ENCODE measurements at places on chromosomes 12 and 14. TPM values are rescaled to one million over a fixed set of nuclear protein-coding genes. Genes with fewer than 3 reads are reported as not detected.

DNA sequence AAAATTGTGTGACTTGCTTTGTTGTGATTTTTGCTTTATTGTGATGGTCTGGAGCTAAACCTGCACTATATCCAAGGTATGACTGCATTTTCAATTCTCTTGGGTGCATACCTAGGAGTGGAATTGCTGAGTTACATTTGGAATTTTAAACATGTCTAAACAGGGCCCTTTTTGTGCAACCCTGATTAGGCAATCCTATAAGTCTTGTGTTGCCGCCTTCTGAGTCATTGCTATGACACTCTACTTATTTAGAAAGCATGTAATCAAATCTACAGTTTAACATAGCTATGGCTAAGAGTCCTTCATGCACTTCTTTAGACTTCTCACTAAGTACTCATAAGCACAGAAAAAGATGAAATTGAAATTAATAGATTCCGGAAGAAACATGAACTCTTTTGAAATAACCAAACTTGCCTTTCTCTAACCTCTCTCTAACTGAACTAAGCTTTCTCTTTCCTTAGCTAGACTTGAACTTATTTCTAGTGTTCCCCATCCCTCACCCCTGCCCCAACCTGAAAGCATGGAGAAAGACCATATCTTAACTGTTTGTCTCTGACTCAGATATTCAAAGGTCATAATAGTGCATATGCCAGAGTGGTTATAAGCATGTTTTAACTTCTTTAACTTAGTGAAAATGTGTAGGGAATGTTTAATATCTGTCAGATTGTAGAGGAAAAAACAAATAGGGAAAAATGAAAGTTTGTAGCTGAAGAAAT lies 203.0 kb downstream of the SNAPC1 start:
- no peak for DNase-seq

GRCh38 chr12:102629262-102629888 lies 149.0 kb upstream of the IGF1 start:
- no peak for DNase-seq

GRCh38 chr12:66187821-66188220 lies 1.2 kb upstream of the IRAK3 start:
- no peak for DNase-seq

- DNase-seq: no peak
Observed at GRCh38 chr12:129635021-129635685, 268.7 kb downstream of the TMEM132D start.

DNA sequence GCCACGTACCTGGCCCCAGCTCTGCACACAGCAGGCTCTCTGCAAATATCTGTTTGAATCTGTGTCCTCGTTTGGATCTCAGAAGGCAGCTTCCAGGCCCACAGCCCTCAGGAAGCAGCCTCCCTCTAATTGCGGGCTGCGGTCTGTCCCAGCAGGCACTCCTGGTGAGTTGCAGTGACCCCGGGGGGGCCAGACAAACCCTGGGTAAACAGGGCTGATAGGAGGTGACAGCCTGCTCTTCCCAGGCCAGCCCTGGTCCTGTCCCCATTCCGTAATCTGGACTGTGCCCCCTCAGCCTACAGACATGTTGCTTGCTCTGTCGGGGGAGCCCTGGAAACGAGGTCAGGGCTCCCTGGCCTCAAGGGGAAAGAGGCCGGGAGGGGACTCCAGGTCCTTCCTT lies 2.0 kb downstream of the FOXN4 start:
- no peak for DNase-seq

- no peak for DNase-seq
Observed at GRCh38 chr12:126286203-126286602, 1221.0 kb downstream of the AACS start.

DNA sequence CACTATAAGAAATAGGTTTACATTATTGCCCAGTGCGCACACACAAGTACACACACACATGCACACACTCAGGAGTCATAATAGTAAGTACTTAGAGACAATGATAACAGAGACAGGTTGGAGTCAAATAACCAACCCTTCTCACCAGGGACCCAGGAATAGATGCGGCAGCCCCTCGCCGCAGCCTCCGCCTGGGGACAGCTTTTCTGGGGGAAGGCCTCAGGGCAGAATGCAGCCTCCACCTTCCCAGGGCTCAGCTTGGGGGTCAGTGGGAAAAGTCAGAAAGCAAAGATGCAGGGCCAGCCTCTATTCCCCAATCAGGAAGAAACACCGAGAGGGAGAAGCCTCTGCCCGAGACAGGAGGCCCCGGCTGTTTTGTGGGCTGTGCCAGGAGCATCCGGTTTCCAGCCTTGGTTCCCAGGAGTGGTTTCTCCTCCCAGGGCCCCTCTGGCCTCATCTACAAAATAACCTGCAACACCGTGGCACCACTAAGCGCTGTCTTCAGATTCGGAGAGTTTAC lies 23.4 kb upstream of the EIF5 start:
- no peak for DNase-seq

The CFAP54 gene
- total RNA-seq: 1.5 TPM

The CLEC4D gene
- total RNA-seq: 1.7 TPM

The P2RX7 gene
- 16.7 TPM for total RNA-seq
